ENCODE measurements at places on chromosomes 7 and 10. TPM values are rescaled to one million over a fixed set of nuclear protein-coding genes. Genes with fewer than 3 reads are reported as not detected.

DNA sequence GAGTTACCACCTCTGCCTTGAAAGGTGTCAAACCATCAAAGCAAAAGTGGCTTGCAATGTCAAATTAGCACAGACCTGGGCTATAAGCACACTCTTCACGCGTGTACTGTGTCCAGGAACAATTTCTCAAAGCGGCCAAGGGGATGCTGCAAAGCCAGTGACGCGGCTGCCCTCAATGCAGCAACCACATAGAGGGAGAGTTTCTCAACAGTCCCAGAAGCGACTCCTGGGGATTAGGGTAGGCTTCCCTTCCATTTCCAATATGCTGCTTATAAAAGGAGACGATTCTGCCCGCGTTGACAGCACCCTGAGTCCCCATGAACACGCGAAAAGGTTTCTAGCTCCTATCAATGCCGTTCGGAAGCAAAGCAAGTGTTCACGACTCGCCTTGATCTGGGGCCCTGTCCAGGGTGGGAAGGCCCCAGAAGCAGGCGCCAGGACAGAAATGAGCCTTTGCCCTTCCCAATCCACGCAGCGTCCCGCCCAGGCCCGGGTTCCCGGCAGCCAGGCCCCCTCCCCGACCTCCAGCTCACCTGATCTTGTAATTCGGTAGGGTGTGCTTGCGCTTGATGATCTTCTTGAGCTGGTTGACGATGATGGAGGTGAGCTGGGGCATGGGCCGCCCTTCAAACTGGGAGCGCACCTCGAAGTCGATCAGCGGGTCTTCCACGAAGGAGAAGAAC lies 1.3 kb downstream of the PDZD8 start:
- H3K36me3 ChIP-seq: no peaks in the 10 kb centered on the region
- H3K27ac ChIP-seq: peak overlapping the region; percentile 94
- H3K27me3 ChIP-seq: no peaks in the 10 kb centered on the region
- DNase-seq: peak; percentile 39
- H3K4me1 ChIP-seq: peaks cover 14% of the 10 kb centered on the region

DNA sequence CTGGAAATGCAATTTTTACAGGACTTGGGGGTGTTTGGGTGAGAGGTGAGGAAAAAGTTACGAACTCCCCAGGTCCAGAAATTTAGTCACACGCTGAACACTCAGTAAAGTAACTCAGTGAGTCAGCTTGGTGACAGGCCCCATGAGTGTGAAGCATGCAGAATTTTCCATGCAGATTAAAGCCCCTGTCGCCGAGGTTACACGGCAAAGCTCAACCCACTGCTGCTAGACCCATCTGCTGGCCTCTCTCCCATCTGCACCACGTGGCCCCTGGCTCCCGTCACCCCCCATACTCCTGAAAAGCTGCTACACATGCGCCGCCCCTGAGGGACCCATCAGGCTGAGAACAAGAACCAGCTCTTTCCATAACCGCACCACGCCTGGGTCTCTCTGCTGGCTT lies 7.0 kb upstream of the MMP21 start:
- H3K27ac ChIP-seq: no peak overlapping the region
- H3K4me1 ChIP-seq: no peaks in the 10 kb centered on the region
- H3K27me3 ChIP-seq: no peaks in the 10 kb centered on the region
- DNase-seq: no peak
- no peaks in the 10 kb centered on the region for H3K36me3 ChIP-seq

DNA sequence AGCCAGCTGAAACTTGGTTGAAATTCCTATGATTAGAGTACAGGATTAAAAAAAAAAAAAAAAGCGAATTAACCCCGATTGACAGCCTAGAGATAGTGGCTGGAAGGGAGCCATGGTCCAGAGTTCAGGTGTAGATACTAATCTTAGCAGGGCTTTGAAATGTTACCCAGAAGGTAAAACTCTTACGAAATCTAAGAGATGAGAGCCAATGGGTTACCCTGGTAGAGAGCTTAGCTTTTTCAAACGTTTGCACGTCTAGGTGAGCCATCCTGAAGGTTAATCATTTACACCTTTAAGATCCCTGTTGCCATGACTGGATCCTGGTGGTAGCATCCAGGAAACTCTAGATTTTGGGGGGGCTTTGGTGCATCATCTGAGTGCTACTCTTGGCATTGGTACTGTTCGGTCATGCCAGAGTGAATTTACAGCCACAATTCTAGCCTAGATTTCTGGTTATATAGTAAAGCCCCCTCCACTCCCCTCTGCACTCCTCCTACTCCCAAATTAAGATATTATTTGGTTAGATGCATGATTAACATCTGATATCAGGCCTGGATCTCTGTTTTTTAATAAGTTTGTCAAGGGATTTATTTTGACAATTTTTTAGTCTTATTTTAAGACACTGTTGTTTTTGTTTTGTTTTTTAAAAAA lies 1.2 kb downstream of the AGFG2 start:
- H3K36me3 ChIP-seq: no peaks in the 10 kb centered on the region
- peaks cover 21% of the 10 kb centered on the region for H3K4me1 ChIP-seq
- DNase-seq: no peak
- no peaks in the 10 kb centered on the region for H3K27me3 ChIP-seq
- H3K4me3 ChIP-seq: peak overlapping the region; percentile 95

The HMX2 gene
- 0.47 TPM for total RNA-seq

The SPDYE1 gene
- 2.7 TPM for total RNA-seq

The ELN gene
- total RNA-seq: 24.6 TPM

DNA sequence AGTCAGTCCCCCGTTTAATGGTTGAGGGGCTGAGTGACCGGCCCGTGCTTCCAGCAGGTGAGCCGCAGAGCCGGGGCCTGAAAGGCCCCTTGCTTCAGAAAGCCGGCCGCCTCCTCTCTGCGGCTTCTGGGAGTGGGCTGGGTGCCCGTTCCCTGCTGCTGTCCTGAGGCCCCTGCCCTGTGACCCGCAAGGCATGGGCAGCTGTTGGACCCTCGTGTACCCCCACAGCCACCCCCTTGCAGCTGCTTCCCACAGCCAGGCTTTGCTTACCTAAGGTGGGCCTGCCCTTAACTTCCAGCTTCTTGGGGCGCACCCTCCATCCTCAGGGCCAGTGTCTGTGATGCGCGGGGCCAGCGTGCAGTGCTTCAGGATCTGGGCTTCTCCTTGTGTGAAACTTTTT lies 26.6 kb downstream of the PFKFB3 start:
- DNase-seq: no peak
- peaks cover 12% of the 10 kb centered on the region for H3K4me1 ChIP-seq
- H3K27me3 ChIP-seq: no peaks in the 10 kb centered on the region
- H3K27ac ChIP-seq: no peak overlapping the region
- no peaks in the 10 kb centered on the region for H3K36me3 ChIP-seq

The AMPH gene
- 9.0 TPM for total RNA-seq

DNA sequence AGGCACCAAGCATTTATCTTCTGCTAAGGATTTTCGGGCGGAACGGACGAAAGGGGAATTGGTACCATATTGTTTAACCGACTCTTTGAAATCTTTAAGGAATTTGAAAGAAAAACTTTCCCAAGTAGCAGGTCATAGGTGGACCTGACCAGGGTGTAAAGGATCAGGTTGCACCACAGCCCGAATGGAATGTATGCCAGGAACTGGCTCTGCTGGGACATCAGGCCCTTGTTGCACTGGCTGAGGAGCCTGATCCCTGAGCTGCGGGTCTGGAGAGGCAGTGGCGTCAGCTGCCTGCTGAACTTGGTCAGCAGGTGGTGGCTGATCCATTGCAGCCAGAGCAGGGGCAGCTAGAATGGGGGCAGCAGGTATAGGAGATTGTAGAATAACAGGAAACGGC lies 41.4 kb upstream of the AKR1C2 start:
- no peaks in the 10 kb centered on the region for H3K27me3 ChIP-seq
- no peaks in the 10 kb centered on the region for H3K36me3 ChIP-seq
- H3K27ac ChIP-seq: no peak overlapping the region
- no peak overlapping the region for H3K4me3 ChIP-seq
- DNase-seq: no peak
- H3K4me1 ChIP-seq: no peaks in the 10 kb centered on the region

DNA sequence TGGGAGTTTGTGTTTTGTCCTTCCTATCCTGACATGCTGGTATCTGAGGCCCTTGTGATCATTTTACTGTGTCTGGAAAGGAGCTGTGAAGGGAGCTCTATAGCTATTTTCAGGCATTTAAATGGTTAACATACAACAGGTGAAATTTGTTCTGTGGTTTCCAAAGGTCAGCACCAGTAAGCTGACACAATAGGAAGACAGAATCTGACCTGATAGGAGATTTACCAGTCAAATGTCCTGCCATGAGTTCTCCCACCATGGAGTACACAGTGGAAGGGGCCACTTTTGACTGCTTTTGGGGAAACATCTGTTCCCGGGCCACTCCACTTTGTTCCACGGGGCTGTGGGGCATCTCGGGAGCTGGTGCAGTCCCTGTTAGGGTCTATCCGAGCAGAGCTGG lies 17.6 kb downstream of the FKBP6 start:
- H3K36me3 ChIP-seq: no peaks in the 10 kb centered on the region
- no peaks in the 10 kb centered on the region for H3K4me1 ChIP-seq
- H3K27ac ChIP-seq: no peak overlapping the region
- H3K4me3 ChIP-seq: no peak overlapping the region

GRCh38 chr7:137757146-137757925 lies 89.4 kb downstream of the DGKI start:
- no peaks in the 10 kb centered on the region for H3K36me3 ChIP-seq
- DNase-seq: no peak
- no peaks in the 10 kb centered on the region for H3K27me3 ChIP-seq
- H3K4me3 ChIP-seq: no peak overlapping the region

DNA sequence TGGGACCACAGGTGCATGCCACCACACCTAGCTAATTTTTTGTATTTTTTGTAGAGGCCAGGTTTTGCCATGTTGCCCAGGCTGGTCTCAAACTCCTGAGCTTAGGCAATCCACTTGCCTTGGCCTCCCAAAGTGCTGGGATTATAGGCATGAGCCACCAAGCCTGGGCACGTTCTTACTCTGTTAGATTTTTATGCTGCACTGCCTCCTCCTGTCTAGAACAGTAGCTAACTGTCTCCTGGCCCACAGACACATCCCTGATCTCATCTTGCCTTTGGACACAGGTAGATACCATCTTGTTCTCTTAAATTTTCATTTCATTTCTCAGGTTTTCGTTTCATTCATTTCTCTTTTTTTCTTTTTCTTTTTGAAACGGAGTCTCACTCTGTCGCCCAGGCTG lies 41.1 kb downstream of the BLVRA start:
- no peak for DNase-seq
- H3K4me3 ChIP-seq: no peak overlapping the region
- no peaks in the 10 kb centered on the region for H3K4me1 ChIP-seq
- no peak overlapping the region for H3K27ac ChIP-seq
- no peaks in the 10 kb centered on the region for H3K27me3 ChIP-seq

DNA sequence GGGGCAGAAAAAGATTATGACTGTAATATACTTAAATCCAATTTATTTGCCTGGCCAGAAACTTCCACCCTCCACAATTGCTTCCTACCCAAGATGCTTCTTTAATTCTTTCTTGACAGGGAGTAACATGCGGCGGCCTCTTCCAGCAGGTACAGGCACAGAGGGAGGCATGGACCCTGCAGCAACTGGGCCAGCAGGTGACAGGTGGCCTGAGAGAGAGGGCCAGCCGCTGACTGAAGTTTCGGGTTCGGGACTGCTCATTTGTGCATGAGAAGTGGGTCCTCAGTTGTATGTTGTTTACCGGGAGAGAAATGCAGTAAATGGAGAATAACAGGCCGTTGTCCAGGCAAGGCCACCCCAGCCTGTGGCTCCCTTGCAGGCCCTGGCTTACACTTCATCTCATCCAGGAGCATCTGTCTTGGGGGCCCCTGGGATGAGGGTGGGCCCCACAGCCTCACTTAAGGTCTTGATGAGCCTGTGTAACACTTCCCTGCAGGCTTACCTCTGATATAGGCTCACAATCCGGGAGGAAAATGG lies 72.5 kb downstream of the C10orf143 start:
- no peaks in the 10 kb centered on the region for H3K4me1 ChIP-seq
- DNase-seq: no peak
- H3K27me3 ChIP-seq: no peaks in the 10 kb centered on the region
- H3K27ac ChIP-seq: no peak overlapping the region
- H3K4me3 ChIP-seq: no peak overlapping the region

The DYNC1I1 gene
- 5.0 TPM for total RNA-seq

GRCh38 chr10:91591797-91592174 lies 41.1 kb downstream of the PPP1R3C start:
- no peak overlapping the region for H3K4me3 ChIP-seq
- no peaks in the 10 kb centered on the region for H3K27me3 ChIP-seq
- no peaks in the 10 kb centered on the region for H3K36me3 ChIP-seq
- peaks cover 27% of the 10 kb centered on the region for H3K4me1 ChIP-seq
- DNase-seq: no peak

The SFTPD gene
- 1.5 TPM for total RNA-seq

DNA sequence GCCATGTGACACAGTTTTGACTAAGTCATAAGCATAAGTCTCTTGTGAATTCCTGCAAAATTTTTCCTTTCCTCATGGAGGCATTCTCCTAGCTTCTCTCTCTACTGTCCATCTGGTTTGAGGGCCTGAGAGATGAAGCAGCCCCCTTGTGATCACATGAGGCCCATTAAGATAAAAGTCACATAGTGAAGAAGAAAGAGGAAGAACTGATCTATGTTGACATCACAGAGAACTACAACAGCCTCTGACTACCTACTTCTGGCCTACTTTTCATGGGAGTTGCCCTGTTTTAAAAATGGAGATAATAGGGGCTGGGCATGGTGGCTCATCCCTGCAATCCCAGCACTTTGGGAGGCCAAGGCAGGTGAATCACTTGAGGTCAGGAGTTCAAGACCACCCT lies 50.4 kb downstream of the TFEC start:
- no peaks in the 10 kb centered on the region for H3K27me3 ChIP-seq
- no peak overlapping the region for H3K4me3 ChIP-seq
- no peaks in the 10 kb centered on the region for H3K36me3 ChIP-seq
- H3K27ac ChIP-seq: no peak overlapping the region

- no peaks in the 10 kb centered on the region for H3K4me1 ChIP-seq
- DNase-seq: no peak
- no peak overlapping the region for H3K27ac ChIP-seq
- no peaks in the 10 kb centered on the region for H3K27me3 ChIP-seq
- no peaks in the 10 kb centered on the region for H3K36me3 ChIP-seq
These were observed 15.7 kb upstream of the FOXL3 start for GRCh38 chr7:274266-274665.

The SUN3 gene
- total RNA-seq: 29.1 TPM

DNA sequence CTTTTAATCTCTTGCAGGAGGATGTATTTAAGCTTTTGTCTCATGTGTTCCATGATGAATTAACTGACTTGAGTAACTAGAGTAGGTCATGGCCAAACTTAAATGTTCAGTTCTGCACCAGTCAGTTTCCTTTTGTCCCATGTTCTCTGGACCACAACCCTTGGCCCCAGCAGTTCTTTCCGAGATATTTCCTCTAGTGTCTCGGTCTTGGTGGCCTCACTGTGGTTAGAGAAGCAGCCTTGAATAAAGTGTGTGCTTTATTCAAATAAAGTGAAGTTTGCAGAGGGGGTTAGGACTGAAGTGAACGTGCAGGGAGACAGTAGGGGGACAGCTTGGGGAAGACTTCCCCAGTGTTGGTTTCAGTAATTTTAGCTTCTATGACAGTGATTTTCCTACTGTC lies 9.3 kb downstream of the ZNF212 start:
- no peaks in the 10 kb centered on the region for H3K36me3 ChIP-seq
- no peaks in the 10 kb centered on the region for H3K27me3 ChIP-seq
- no peak overlapping the region for H3K27ac ChIP-seq
- H3K4me3 ChIP-seq: no peak overlapping the region
